ENCODE measurements at places on chromosomes 4 and X. TPM values are rescaled to one million over a fixed set of nuclear protein-coding genes. Genes with fewer than 3 reads are reported as not detected.

ATP2B3 gene
- total RNA-seq, result 0.19 TPM

BBS12 gene
- 3.0 TPM for total RNA-seq

CLDN34 gene
- not detected for total RNA-seq

ARL9 gene
- total RNA-seq, result not detected

PFKFB1 gene
- not detected for total RNA-seq

SPINK2 gene
- not detected for total RNA-seq

OTUD6A gene
- not detected for total RNA-seq

DCAF12L2 gene
- total RNA-seq, result not detected

GC gene
- not detected for total RNA-seq

ZFP42 gene
- not detected for total RNA-seq

GPRASP1 gene
- 18.5 TPM for total RNA-seq

DKK2 gene
- total RNA-seq, result 0.52 TPM

SLC4A4 gene
- total RNA-seq, result 1.2 TPM

IL9R gene
- total RNA-seq, result not detected

NDST3 gene
- not detected for total RNA-seq

UGT2B10 gene
- total RNA-seq, result not detected

ASMT gene
- not detected for total RNA-seq

FSTL5 gene
- total RNA-seq, result 0.42 TPM

ADGRL3 gene
- 6.1 TPM for total RNA-seq

MAGEB10 gene
- not detected for total RNA-seq

GRIA2 gene
- total RNA-seq, result not detected

FAM133A gene
- not detected for total RNA-seq

HSD17B13 gene
- 0.50 TPM for total RNA-seq

TRAM1L1 gene
- 0.99 TPM for total RNA-seq

CNKSR2 gene
- 10.2 TPM for total RNA-seq

PAGE2B gene
- total RNA-seq, result not detected

TLR8 gene
- total RNA-seq, result 0.34 TPM

PPARGC1A gene
- total RNA-seq, result 19.7 TPM

TFE3 gene
- total RNA-seq, result 175 TPM

MAGEC3 gene
- not detected for total RNA-seq

FAM114A1 gene
- 88.6 TPM for total RNA-seq

TLR6 gene
- total RNA-seq, result 1.8 TPM

MAGEA9B gene
- total RNA-seq, result not detected

TXK gene
- total RNA-seq, result 2.1 TPM

RTL9 gene
- not detected for total RNA-seq

MEPE gene
- not detected for total RNA-seq

SSX4 gene
- not detected for total RNA-seq

NDNF gene
- total RNA-seq, result 16.0 TPM

SUPT20HL1 gene
- total RNA-seq, result not detected

RAPGEF2 gene
- total RNA-seq, result 55.6 TPM

INTS6L gene
- total RNA-seq, result 8.3 TPM

FAM9B gene
- total RNA-seq, result not detected

AFF2 gene
- 6.5 TPM for total RNA-seq

UGT2A1 gene
- not detected for total RNA-seq

LINC00632 gene
- total RNA-seq, result 12.6 TPM

ENPEP gene
- 4.5 TPM for total RNA-seq

PPBP gene
- 10.1 TPM for total RNA-seq

NXF2B gene
- not detected for total RNA-seq

ABCG2 gene
- total RNA-seq, result 3.2 TPM

FGFRL1 gene
- 30.5 TPM for total RNA-seq

NLGN4X gene
- 1.7 TPM for total RNA-seq
